ENCODE measurements at places on chromosomes 3 and 15.
A peak's percentile ranks its signal among the peaks of the same experiment; 100 is the strongest.

DNA sequence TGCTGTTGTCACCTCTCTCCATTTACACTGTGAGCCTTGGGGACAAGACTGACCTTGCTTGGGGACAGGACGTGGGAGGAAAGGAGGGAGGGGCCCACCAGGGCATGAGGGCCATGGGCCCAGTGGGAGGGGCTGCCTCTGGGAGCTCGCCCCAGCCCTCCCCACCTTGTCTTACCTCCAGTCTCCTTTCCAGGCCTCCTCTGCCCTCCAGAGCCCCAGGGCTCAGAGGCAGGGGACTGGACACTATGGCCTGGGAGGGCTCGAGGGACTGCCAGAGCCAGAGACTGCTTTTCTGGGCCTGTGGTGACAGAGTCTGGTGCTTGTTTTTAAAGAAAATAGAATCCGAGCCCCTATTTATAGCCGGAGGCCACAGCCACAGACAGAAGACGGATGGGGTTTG, 10.2 kb downstream of the CSPG4 start:
- DNase-seq, result no peak

DNA sequence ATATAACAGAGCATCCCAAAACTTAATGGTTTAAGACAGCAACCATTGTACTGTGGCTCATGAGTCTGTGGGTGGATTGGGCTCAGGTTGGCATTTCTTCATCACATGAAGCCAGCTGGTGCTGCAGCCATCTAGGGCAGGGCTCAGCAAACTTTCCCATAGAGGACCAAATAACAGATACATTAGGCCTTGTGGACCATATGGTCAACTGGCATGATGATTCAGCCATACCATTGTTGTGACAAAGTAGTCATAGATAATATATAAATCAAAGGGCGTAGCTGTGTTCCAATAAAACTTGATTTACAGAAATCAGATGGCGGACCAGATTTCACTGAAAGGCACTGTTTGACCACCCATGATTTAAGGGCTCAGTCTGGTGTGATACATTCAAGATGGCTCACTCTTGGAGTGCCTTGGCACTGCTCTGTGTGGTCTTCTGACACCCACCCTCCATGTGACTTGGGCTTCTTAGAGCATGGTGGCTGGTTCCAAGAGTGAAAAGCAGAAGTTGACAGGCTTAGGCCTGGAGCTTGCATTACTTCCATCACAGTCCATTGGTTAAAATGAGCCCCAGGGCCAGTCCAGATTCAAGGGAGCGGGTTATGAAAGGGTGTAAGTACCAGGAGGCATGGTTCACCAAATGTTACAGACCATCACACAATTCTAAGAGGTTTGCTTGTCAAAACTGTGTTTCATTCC, 40.8 kb upstream of the BHLHE40 start:
- DNase-seq, result no peak

DNA sequence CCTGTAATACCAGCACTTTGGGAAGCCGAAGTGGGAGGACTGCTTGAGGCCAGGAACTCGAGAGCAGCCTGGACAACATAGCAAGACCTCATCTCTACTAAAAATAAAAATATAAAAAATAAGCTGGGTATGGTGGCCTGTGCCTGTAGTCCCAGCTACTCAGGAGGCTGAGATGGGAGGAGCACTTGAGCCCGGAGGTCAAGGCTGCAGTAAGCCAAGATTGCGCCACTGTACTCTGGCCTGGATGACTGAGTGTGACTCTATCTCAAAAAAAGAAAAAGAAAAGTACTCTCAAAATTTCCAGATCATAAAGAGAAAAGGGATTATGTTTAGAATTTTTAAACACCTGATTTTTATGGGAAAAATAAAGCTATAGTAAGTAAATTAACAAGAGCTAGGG, 24.1 kb downstream of the SLC51A start:
- no peak for DNase-seq

- no peak for DNase-seq
Measured at GRCh38 chr15:58870451-58870850, 63.0 kb downstream of the SLTM start.

DNA sequence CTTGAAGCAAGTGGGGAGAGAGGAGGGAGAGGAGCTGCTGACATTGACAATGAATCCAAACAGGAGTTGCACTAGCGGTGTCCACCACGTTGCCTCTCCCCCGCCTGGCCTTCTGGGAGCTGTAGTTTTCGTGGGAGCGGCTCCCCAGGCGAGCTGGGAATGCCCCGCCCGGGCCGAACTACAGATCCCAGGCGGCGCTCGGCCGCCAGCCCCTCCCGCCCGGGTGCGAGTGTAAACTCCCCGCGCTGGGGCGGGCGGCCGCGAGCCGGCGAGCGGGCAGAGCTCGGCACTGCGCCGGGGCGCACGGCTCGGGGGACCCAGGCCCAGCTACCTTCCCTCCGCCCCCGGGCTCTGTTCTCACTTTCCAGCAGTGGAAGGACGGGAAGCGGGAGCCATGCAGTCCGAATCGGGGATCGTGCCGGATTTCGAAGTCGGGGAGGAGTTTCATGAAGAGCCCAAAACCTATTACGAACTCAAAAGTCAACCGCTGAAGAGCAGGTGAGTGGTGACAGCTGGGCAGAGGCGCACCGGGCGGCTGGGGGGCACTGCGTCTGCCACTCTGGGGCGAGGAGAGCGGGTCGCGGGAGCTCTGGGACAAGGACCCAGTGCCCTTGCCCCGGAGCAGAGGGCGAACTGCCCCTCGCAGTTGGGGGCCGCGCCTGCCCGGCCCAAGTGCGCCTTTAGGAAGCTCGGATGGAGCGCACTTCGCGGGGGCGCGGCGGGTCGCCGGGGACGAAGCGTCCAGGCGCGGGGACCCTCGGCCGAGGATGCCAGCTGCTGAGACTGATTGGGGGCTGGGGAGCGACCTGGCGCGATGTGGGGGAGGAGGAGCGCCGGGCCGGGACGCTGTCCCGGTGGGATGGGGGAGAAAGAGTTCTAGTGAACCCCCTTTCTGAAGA, at the start of gene MITF:
MITF (plus strand) TSS at position 261 of the 899 bp plus-strand sequence; CDS start at position 395, 134 bp downstream.
- peak; percentile 41 for DNase-seq

- no peak for DNase-seq
Measured at GRCh38 chr3:72891053-72891855, 3.4 kb downstream of the GXYLT2 start.

DNA sequence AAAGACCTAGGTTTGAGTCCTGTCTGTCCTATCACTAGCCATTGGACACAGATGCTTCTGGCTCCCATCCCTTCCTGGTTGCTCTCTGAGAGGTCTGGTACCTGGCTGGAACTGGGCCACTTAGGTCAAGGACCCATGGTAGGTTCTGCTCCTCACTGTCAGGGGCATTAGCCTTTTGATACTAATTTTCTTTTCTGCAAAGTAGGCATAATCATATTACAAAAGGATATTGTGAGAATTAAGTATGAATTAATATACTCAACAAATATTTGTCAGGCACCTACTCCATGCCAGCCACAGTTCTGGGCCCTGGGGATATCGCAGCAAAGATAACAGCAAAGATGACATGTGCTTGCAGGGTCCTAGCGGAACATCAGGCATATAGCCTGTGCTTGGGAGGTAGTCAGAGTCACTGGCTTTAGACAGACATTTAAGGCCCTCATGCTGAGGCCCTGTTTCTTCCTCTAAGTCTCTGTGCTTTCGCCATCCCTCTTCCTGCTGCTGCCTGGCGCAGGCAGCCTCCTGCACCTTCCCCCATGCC, 25.6 kb upstream of the LCTL start:
- no peak for DNase-seq

DNA sequence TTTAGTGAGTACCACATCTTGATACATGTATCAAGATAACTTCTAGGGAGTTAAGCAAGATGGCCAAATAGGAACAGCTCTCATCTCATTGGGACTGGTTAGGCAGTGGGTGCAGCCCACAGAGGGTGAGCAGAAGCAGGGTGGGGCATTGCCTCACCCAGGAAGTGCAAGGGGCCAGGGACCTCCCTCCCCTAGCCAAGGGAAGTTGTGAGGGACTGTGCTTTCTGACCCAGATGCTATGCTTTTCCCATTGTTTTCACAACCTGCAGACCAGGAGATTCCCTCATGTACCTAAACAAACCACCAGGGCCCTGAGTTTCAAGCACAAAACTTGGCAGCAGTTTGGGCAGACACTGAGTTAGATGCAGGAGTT, 665.0 kb upstream of the CBLB start:
- DNase-seq, result no peak

DNA sequence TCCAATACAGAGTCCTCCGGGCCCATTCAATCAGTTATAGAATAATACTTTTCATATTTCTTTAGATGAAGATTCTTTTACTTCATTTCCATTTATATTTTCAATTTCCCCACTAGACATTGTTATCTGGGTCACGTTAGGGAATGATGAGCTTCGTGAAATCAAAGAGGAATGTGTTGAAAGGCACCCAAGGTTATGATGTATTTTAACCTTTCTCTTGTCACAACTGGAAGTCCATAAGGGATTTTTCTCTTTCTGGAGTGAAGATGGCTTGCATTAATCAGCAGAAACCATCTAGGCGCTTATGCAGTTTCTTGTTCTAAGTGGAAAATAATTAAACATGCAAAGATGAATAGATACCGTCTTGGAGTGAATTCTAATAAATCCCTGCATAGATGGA, 180.5 kb downstream of the FEZF2 start:
- no peak for DNase-seq

GRCh38 chr15:84761607-84762131, 13.3 kb downstream of the ZNF592 start:
- DNase-seq, result no peak

DNA sequence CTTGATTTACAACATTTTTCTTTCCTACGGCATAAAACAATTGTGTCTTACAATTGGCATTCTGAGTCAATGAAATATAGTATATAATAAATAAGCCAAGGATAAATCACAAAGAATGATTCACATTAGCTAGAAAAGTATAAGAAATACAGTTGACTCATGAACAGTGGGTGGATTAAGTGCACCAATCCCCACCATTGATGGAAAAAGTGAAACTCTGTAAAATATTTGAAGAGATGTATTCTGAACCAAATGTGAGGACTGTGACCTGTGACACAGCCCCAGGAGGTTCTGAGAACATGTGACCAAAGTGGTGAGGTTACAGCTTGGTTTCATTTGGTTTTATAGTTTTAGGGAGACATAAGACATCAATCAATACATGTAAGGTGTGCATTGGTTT, 227.5 kb downstream of the ALCAM start:
- DNase-seq, result no peak

GRCh38 chr3:188581365-188581764, 427.4 kb downstream of the LPP start:
- DNase-seq, result no peak

GRCh38 chr3:6182909-6183308, 678.0 kb upstream of the GRM7 start:
- no peak for DNase-seq

DNA sequence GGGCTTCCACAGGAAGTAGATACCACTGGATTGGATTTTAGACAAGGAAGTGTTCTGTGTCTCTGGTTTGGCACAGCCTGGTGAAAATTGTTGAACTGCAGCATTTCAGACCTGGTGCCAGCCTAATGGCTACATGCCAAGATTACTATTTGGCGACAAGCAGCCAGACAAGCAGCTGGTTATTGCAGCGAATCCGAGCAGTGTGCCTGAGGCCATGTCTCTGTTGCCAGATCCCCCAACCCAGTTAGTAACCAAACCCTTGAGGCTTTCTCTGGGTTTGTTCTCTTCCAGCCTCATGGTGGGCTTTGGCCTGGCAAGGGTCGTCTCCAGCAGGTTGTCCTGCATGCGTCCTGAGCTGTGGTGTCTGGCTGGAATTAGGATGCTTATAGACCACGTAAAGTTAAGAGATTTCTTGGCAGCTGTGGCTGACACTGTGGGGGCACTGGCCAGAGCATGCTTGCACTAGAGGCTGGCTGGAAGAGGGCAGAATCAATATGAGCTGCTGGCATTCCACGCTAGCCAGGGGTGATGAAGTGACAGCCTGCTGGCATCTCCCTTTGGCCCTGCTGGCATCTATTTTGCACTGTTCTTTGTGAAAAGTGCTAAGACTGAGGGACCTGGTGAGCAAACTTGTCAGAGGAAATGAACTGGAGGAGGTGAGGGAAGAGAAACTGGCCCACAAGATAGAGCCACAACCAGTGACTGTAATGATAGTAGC, 172.6 kb downstream of the RBMS3 start:
- no peak for DNase-seq
